Inflammatory macrophage (primary cell): ENCODE measurements at places on chromosomes 7 and 10.

GRCh38 chr10:129472696-129473555, 5.9 kb downstream of the MGMT start:
- no peak for DNase-seq

- DNase-seq: no peak
Measured at GRCh38 chr7:36874041-36874440, 149.7 kb upstream of the AOAH start.

GRCh38 chr10:103499881-103500280, 6.4 kb downstream of the NEURL1 start:
- no peak for DNase-seq

DNA sequence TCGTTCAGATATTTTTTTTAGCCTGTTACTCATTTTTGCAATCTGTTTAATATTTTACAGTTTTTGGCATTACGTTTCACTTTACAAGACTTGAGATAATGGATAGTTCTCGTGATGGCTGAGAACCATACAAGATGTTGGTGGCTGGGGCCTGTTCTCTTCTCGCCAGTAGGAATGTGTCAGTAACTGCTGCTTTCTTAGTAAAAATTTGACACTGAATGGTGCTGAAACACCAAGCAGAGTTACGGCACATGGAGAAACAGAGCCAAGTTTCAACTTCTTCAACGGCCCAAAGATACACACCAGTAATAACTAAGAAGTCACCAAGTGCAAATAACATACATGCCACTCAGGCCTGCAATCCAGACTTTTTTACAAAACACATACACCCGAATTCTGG, 130.4 kb downstream of the NRP1 start:
- DNase-seq: no peak

- no peak for DNase-seq
Measured at GRCh38 chr10:29248158-29248557, 40.7 kb upstream of the LYZL1 start.

GRCh38 chr10:119462773-119463172, 79.7 kb downstream of the RGS10 start:
- DNase-seq: no peak
